ENCODE measurements at places on chromosomes 6 and 20.

DNA sequence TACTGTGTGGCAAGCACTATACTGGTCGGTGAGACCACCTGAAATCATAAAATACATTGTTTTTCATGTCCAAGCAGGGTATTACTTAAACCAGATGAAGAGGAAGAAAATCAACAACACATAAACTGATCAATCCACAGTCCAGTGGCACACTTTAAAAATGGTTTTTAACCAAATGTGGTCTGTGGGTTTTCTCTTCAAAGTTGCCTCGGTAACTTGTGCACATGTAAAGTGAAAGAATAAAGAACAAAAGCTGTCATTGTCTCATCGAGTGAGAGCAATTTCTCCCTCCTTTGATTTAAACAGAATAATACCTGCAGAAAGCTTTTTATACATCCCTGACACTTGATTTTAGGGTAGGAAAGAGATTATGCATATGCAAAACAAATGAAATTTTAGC lies 3.7 kb downstream of the FLRT3 start:
- DNase-seq, result no peak

DNA sequence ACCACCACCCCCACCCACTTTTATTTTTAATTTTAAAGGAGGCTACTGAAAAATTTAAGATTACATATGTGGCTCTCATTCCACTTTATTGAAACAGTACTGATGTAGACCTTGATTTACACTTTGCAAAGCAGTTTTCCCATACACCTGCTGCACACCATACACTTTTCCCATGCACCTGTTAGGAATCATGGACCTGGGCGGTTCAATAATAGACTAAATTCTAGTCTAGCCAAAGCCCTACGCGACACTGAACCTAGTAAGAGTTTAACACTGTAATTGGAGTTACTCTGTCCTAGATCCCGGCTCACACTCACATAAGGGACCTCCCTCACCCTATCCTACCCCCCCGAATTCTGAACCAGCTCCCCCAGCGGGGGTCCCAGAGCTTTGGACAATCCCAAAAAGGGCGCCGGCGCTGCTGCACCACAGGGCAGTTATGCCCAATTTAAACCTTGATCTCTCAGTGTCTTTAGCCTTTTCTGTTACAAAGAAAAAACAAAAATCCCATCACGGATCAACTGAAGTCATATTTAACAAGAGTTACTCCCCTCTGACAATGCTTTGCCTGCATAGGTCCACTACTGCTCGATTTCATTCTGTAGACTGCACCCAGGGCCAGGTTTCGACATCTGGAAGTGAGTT lies 2.4 kb upstream of the GCLC start:
- no peak for DNase-seq

GRCh38 chr6:129849456-129849855 lies 11.7 kb downstream of the TMEM244 start:
- DNase-seq, result no peak

GRCh38 chr6:98787435-98787834 lies 46.9 kb upstream of the POU3F2 start:
- DNase-seq, result no peak

DNA sequence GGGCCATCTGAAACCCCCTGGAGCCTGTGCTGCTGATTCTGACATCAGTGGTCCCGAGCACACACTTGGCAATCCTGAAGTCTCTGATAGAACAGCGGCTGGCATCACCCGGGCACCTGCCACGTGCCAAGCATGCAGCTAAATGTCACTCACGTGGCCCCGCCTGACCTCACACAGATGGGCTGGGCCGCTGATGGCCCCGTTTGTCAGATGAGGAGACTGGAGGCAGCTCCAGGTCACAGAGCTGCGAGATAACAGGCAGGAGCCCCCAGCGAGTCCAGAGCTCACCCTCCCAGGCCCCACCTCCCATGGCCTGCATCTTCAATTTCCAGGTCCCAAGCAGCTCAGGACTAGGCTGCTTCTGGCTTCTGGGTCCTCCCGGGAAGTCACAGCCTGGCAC lies 67.2 kb downstream of the YTHDF1 start:
- no peak for DNase-seq

GRCh38 chr6:33505548-33506370 lies 51.4 kb downstream of the ZBTB9 start:
- DNase-seq, result no peak

DNA sequence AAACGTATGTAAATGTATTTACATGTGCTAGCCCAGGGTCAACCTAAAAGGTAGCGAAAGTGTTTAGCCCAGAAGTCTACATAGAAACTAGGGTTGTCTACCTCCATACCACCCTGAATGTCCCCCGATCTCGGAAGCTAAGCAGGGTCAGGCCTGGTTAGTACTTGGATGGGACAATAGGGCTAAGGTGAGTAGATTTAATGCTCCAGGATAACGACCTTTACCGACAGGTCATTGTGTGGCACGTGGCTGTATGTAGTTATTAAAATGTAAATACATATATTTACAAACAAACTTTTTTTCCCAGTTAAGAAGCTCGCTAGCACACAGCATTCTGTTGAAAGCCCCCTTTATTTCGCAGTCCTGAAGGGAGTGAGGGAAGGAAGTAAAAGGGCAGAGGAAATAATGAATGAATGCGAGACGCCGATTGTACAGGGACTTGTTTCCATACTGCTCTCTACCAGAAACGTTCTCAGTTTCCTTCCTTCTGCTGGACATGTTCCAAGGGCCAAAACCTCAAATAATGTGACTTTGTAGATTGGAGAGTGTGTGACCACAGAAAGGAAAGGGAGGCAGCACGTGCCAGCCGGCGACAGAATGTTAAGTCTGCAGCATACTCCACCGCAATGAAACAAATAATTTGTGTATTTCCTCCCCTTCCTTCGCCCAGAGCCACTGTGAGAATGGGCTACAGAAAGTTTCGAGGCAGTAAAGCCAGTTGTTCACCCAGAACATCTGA lies 612 bp downstream of the ADAT2 start:
- no peak for DNase-seq

GRCh38 chr6:116099036-116099435 lies 1.6 kb upstream of the NT5DC1 start:
- DNase-seq, result no peak

- no peak for DNase-seq
Measured at GRCh38 chr6:157376241-157376640, 4.7 kb upstream of the ZDHHC14 start.

DNA sequence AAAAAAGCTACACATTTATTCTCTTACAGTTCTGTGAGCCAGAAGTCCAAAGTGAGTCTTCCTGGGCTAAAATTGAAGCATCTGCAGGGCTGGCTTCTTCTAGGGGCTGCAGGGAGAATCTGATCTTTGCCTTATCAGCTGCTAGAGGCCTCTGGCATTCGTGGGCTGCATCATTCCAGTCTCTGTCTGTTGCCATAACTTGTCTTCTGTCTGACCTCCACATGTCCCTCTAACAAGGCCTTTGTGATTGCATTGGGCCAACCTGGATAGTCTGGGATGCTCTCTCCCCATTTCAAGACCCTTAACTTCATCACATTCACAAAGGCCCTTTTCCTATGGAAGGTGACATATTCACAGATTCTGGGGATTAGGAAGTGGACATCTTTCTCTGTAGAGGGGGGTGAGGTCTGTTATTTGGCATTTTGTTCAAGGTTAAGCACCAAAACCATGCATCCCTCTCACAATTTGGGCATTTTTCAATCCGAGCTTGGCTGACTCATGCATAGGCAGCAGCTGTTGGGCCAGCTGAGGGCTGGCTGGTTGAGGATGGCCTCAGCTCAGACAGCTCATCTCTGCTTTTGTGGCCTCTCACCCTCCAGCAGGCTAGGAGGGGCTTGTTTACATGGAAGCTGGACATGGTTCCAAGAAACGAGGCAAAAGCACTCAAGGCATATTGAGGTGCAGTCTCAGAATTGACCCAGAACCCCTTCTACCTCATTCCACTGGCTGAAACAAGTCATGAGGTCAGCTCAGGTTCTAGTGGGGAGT lies 116.1 kb upstream of the NXT1 start:
- no peak for DNase-seq

GRCh38 chr6:16625291-16626265 lies 135.7 kb downstream of the ATXN1 start:
- DNase-seq, result no peak

GRCh38 chr20:48294942-48295341 lies 509.7 kb upstream of the SULF2 start:
- DNase-seq, result no peak

DNA sequence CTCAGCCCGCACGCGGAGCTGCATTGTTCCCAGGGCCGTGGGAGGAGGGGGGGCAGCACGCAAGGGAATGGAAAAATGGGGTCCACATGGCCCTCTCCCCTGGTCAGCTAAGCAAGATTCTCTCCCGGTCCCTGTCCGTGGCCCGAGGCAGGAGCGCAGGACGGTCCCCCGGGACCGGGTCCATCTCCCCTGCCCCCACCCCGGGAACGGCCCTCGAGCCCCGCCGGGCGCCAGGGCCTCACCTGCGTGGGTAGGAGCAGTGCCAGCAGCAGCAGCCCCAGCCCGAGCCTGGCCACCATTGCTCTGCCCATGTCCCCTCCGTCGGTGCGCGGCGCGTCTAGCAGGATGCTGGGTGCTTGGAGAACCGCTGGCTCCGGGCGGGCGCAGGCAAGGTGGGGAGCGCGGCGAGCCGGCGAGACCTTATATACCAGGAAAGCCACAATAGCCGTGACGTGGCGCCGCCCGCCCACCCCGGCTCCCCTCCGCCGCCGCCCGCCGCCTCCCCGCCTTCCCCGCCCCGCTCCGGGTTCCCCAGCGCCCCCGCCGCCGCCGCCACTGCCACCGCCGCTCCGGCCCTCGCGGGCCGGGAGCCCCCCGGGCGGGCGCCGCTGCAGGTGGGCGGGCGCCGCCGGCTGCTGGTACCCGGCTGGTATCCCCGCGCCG lies at the start of gene CD24:
Gene CD24 (minus strand): TSS at position 394 of the 663 bp plus-strand sequence. CDS start 83 bp downstream, at position 311.
- DNase-seq, result no peak

- no peak for DNase-seq
Measured at GRCh38 chr20:49563015-49563980, 4.6 kb downstream of the PTGIS start.

DNA sequence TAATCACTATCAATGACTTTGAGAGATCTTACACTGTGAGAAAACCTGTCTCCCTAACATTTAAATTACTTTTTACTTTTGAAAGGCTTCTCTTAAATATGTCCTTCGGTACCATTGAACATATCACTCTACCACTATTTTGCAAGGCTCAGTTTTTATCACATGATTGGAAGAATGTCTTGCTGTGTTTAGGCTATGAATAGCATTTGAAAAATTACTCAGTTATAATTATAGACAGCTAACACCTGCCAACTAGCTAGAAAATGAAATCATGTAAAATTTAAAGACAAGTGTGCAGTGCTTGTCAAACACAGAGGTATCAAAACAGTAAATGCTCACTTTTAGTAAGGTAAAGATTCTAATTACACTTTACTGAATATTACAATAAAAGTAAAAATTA lies 11.0 kb downstream of the SESN1 start:
- DNase-seq, result no peak

DNA sequence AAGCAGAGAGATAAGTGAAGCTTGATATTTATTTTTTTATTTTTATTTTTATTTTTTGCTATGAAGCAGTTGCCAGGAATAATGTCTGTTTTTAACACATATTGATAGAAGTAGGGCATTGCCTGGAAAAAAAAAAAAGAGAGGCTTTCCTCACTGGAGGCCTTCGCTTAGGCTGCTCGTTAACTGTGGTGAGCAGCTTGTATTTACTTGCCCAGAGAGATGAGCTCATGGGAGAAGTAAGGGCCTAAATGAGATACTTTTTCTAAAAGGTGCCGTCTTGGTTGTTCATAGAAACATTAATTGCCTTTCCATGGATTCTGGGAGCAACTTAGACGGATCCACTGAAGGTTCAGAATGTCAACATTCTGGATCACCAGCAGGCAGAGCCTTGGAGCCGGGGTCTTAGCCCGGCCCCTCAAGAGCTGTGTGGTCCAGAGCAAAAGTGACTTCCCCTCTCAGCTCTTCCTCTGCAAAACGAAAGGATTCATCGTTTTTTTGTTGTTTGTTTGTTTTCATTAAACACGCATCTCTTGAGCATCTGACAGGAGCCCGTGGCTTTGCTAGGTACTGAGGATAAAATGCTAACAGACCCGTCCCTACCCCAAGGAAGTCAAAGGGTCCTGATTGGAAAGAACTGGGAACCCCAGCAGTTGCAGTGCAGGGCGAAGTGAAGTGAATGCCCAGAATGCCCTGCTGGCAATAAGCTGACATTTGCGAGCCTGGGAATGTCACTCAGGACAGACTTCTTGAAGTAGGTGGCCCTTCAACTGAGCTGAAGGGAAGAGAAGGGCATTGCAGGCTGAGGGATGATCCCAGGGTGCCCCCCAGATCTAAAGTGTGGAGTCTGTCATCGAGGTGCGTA lies 138.5 kb downstream of the ZDHHC14 start:
- no peak for DNase-seq

DNA sequence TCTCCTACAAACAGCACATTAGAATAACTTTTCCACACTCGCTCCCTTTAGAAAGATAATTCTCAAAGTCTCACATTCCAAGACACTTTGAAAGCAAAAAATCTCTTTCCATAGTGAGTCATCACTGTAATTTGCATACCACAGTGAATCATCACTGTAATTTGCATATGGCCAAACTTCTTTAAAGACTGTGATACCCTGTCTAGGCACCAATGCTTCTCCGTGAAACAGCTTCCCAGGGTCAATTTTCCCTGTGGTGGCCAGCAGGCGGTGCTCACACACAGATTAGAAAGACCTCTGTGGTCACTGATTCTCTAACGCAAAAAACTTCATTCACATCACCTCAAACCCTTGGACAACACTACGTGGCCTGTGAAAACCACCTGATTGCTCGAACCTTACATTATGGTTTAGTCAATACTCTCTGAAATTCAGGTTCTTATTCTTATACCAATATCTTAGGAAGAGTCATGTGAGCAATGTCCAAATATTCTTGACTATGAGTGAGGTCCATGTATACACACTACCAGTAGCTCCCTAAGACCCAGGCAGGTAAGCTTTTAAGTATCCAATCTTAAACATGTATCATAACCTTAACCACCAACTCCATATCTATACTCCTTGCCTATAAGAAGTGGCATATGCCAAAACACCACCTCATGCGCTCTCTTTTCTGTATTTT lies 78.5 kb upstream of the PHACTR1 start:
- DNase-seq, result no peak

GRCh38 chr6:24919056-24919892 lies 16.5 kb downstream of the RIPOR2 start:
- DNase-seq, result no peak

DNA sequence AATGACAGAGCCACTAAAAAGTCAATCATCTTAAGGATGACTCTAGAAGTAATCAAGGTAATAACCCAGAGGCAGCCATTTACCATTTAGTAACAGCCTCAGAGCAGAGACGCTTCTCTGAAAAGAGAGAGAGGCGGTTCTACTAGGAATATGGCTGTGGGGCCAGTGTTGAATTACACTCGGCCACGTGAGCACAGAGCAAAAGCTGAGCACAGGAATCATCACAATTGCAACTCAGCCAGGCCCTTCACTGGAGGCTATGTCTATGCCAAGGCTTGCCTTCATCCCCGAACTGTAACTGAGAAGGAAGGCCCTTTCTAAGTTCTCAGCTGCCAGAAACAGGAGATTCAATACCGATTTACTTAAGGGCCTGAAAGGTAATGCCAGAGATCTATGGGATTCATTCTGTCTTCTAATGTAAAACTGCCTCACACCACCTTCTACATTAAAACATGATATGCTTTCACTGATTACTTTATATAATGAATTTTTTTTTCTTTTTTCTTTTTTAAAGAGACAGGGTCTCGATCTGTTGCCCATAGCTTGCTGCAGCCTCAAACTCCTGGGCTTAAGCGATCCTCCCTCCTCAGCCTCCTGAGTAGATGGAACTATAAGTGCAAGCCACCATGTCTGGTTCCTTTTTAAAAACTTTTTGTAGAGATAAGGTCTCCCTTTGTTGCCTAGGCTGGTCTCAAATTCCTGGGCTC lies 67.6 kb downstream of the NUDT3 start:
- no peak for DNase-seq

Data from activated CD8-positive, alpha-beta memory T cell treated with anti-CD3 and anti-CD28 coated beads for 4 hours (primary cell).